ENCODE measurements at places on chromosomes 2 and 18.

DNA sequence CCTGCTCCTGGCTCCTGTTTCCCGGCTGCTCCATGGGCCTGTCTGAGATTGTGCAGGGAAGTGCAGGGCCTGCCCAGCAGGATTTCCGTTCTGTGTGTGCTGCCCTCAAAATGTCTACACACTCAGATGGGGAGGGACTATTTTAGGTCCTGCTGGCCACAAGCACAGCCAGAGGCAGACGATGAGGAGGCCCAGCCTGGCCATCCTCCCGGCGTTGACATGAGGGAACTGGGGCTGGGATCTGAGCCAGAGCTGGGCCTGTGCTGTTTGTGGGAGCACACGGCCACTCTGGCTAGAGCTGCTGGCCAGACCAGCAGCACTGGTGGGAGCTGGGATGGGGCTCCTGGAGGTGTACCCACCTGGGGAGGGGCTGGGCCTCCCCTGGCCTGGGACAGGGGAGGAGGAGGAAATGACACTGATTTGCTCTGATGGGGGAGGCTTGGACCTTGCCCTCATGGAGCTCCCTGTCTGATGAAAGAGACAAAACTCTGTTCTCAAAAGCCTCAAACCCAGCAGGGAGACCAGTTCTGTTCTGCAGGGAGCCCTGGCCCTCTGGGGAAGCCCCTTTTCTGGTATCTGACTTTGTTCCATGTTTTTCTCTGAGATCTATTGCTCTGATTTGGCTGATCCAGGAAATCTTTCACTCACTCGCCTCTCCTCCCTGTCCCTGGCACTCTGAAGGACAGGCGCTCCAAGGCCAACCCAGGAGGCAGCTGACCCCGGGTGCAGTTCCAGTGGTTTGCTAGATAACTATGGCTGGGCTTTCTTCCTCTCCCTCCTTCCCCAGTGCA is 161.8 kb downstream of the DYSF start:
- DNase-seq: peak; percentile 74

GRCh38 chr18:52582516-52582915 is 242.5 kb downstream of the DCC start:
- no peak for DNase-seq

GRCh38 chr18:61337527-61337926 is 4.3 kb downstream of the CDH20 start:
- no peak for DNase-seq

GRCh38 chr2:212548455-212548819 is 9.8 kb upstream of the ERBB4 start:
- DNase-seq: no peak

GRCh38 chr2:148876595-148877402 is 1.8 kb downstream of the KIF5C start:
- peak; percentile 78 for DNase-seq

GRCh38 chr2:25053041-25053440 is 11.2 kb downstream of the EFR3B start:
- no peak for DNase-seq

GRCh38 chr2:203728321-203728720 is 21.9 kb downstream of the CD28 start:
- DNase-seq: no peak

GRCh38 chr2:127034051-127034450 is 72.9 kb downstream of the BIN1 start:
- no peak for DNase-seq

- no peak for DNase-seq
Observed at GRCh38 chr2:66494708-66495107, 59.8 kb downstream of the MEIS1 start.

- peak; percentile 52 for DNase-seq
Observed at GRCh38 chr2:109447776-109448175, 166.0 kb downstream of the SEPTIN10 start.
